ENCODE measurements at places on chromosomes 16 and 17. TPM values are rescaled to one million over a fixed set of nuclear protein-coding genes. Genes with fewer than 3 reads are reported as not detected.

KRTAP4-4 gene
- not detected for total RNA-seq

CACNA1G gene
- 0.12 TPM for total RNA-seq

PPP1R1B gene
- total RNA-seq: not detected

ZNF385C gene
- not detected for total RNA-seq

SDK2 gene
- 0.11 TPM for total RNA-seq

CCL17 gene
- total RNA-seq: not detected

PIRT gene
- not detected for total RNA-seq

BAIAP3 gene
- total RNA-seq: 0.33 TPM

MLLT6 gene
- total RNA-seq: 20.7 TPM

DUS1L gene
- total RNA-seq: 85.4 TPM

STX1B gene
- 2.5 TPM for total RNA-seq

CSH1 gene
- total RNA-seq: not detected

ACE gene
- 4.6 TPM for total RNA-seq

EVI2A gene
- total RNA-seq: 7.3 TPM

Measured in uterine smooth muscle cell (primary cell).